ENCODE measurements at places on chromosomes 7 and 10.

GRCh38 chr7:28055161-28055544 is 125.4 kb downstream of the JAZF1 start:
- DNase-seq: peak; percentile 75

GRCh38 chr7:93856323-93856722 is 34.2 kb downstream of the TFPI2 start:
- peak; percentile 13 for DNase-seq

- DNase-seq: no peak
These were observed 695.0 kb upstream of the NRP1 start for GRCh38 chr10:34029455-34029854.

DNA sequence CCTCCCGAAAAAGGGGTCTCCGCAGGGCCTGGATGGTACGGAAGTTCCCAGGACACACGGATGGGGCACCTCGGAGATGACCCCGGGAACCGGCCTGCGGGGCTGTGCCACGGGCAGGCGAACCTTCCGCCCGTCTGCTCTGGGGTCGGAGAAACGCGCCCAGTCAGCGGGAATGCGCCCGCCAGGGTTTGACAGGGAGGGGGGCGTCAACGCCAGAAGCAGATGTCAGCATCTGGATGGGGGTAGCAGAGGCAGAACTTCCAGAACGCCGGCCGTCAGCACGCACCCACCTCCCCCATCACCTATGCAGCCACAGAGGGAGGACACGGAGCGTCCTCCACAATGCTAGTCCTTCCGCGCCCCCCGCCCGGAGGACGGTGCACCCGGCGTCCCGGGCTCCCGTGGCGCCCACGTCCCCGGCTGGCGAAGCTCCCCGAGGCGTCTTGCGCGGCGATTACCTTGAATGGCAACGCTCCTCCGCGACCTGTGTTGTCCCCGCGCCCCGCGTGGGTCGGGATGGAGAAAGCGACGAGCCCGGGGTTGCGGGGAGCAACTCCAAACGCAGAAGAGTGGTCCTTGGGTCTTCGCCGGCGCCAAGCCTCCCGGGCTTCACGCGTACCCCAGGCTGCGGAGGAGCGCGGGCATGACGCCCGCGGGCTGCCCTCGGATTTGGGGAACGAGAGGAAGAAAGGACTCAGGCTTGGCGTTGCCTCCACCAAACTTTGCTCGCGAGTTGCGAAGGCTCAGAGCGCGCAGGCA is 561 bp downstream of the FGFR2 start:
- DNase-seq: no peak

GRCh38 chr10:87605628-87606251 is 53.9 kb upstream of the PAPSS2 start:
- peak; percentile 59 for DNase-seq

DNA sequence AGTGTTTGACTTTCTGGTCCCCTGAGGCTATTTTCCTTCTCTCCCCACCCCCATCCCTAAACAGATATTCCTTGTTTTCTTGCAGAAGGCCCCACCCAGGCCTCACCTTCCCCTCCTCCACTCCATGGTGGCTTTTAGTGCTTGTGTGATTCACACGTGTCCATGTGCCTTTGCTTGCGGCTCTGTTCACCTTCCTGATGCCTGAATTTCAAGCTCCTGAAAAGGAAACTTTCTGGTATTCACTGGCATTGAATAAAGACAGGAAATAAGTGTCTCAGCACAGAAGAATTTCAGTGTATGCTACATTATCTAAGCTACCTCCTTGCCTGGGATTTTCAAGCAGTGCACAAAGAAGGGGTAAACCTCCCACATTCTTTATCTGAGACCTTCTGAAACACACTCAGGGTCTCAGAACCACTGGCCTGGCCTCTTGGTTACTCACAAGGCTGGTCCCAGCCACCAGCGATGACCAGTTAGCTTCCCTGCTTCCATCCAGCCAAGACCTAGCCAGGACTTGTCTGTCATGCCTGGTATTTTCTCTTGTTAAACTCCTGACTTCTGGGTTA is 17.2 kb upstream of the UBE2H start:
- peak; percentile 96 for DNase-seq

- DNase-seq: no peak
These were observed 1067.8 kb downstream of the DNAJB9 start for GRCh38 chr7:109637428-109637990.

GRCh38 chr7:49631960-49632359 is 141.5 kb upstream of the VWC2 start:
- no peak for DNase-seq

GRCh38 chr7:74222851-74223710 is 13.3 kb downstream of the LAT2 start:
- no peak for DNase-seq

DNA sequence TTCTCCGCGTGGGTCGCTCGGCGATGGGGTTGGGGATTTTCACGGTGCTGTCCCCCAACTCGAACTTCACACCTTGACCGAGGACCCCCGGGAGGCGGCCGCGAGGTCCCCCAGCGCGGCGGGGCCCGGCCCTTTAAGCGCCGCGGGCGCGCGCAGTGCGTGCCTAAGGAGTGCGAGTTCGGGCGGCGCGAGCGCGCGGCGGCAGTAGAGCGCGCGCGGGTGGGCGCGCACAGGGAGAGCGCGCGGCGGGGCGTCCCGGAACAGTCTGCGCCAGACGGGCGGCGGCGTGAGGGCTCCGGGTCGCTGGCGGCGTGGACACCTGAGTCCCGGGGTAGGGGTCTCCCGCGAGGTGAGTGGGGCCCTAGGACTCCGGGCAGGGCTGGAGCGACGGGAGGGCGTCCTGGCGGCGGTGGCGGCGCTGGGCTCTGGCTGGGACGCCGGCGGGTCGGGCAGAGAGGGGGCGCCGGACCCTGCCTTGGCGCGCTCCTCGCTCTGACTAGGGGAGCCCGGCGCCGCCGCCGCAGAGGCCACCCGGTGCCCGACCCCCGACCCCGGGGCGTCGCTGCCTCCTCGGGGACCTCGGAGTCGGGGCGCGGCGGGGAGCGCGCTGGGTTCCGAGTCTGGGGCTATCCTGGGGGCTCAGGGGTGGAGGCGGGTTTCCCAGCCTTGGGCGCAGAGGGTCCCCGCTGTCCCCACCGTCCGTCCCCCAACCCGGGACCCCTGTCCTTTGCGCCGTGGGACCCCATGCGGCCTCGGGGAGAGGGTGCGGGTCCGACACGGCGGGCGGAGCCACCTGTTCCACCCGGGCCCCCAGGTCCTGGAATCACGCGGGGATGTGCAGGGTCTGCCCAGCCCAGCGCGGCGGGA is at the start of gene PROSER2:
Gene PROSER2, plus strand, starts transcription at position 235 of the 867 bp plus-strand sequence. CDS start 28,722 bp downstream, outside the sequence.
- DNase-seq: no peak

DNA sequence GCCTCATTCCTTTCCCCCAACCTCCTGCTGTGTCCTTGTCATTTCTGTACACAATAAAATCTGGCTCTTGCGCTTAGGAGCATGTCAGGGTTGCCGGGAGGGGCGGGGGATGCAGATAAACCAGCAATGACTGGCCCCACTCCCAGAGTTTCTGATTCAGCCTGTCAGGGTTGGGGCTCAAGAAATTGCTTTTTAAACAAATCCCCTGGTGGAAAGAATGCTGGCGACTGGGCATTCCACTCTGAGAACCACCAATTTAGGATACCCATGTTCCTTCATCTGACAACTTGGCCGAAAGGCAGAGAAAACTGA is 376.4 kb downstream of the TCERG1L start:
- DNase-seq: no peak

GRCh38 chr7:83452256-83452655 is 196.7 kb downstream of the SEMA3E start:
- DNase-seq: no peak

- no peak for DNase-seq
These were observed 40.0 kb downstream of the SYPL1 start for GRCh38 chr7:106071999-106072714.

DNA sequence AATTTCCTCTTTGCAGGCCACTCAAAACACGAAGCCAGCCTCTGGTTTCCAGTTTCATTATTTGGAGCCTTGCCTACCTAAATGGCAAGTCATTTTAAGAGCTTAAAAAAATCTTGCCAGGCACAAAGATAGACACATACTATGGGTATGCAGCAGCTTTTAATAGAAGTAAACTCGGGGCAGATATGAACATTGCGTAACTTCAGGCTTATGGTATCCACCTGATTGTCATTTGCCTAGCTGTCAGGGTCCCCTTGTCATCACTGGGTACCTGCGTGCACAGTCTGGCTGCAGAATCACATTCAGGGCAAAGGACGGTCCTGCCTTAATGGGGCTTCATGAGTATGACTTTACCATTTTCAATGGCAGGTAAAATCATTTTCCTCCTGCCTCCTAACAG is 466.1 kb upstream of the NRP1 start:
- DNase-seq: no peak

DNA sequence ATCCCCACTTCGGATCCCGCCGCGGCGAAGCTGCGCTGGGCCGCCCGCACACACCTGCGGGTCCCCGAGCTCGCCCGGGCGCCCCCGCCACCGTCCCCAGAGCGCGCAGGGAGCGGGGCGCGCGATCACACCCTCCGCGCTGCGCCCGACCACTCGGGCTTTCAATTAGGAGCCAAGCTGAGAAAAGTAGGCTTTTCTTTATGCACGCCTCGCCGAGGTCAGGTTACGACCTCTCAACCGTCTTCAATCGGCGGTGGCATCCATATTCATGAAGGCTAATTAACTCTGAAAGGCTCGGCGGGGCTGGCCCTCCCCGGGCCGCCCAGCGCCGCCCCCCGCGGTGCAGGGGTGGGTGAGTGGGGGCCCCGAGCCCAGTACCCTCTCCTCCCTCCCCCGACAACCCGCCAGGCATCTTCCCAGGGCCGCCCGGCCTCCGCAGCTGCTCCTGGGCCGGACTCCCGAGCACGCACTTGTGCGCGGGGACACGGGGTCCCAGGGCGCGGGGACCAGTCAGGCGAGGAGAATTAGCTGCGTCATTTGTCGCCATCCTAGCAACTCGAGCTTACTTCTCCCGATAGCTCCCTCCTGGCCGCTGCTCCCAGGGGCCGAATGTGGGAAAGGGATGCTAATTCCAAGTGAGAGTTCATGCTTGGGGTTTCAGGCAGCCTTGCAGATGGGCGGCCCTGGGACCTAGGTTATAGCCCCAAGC is 155.5 kb upstream of the LYZL2 start:
- DNase-seq: peak; percentile 44
